Activated T-cell treated with anti-CD3 and anti-CD28 coated beads, Interleukin-2, amount 50 U/mL, for 4 hours (primary cell): ENCODE measurements at places on chromosomes 5 and 9. TPM values are rescaled to one million over a fixed set of nuclear protein-coding genes. Genes with fewer than 3 reads are reported as not detected.

The G3BP1 gene
- total RNA-seq: 540 TPM

The PCDHGA6 gene
- 0.13 TPM for total RNA-seq

The DDX46 gene
- 72.2 TPM for total RNA-seq

The SPINK6 gene
- not detected for total RNA-seq

GRCh38 chr5:139738193-139739149, 57.1 kb upstream of the PSD2 start:
- DNase-seq: no peak

DNA sequence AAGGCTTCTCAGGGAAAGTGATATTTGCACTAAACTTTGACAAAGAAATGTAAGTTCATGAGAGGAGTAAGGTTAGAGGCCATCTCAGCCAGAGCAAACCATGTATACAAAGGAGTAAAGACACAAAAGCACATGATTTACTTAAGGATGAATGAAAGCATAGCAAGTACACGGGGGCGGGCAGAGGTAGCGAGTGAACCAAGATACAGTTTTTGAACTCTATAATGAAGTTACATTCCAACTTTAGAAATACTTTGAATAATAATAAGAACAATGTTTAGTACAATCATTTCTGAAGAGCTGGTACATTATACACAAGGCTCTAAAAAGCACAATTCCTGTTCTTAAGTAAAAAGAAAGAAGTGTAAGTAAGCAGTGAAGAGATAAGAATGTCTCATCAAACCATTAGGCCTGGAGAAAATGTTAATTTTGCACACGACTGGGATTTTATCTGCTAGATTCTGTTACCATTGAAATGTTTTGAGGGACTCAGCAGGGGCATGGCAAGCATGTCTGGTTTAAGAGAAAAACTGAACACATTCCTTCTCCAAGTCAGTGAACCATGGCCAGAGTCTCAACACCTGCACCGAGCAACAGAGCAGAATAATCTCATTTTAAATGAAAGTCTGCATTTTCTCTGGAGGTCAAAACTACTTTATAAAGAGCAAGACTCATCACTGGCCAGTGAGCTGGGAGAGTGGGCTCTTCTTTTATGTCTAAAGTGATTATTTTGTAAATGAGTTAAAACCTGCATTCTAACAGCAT, 147.6 kb upstream of the TRPM3 start:
- no peak for DNase-seq

DNA sequence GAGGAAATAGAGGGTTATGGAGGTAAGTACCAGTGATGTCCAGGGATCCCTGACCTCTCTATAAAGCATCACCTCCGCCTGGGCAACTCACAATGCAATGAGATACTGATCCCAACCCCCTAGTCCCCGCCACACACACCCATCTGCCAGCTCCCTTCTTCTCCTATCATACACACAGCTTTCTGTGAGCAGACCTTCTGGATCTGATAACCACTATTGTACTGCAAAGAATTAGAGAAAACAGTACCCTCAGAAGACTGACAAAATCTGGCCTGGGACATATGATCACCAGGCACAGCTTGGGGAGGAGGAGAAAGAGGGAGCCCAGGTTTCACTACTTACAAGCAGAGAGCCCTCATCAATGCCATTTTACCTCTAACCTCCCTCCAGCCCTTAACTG, 249.0 kb downstream of the SEC61B start:
- DNase-seq: no peak

GRCh38 chr9:28056006-28056405, 482.7 kb upstream of the C9orf72 start:
- no peak for DNase-seq

- no peak for DNase-seq
These were observed 26.7 kb upstream of the ECM2 start for GRCh38 chr9:92562461-92562967.

DNA sequence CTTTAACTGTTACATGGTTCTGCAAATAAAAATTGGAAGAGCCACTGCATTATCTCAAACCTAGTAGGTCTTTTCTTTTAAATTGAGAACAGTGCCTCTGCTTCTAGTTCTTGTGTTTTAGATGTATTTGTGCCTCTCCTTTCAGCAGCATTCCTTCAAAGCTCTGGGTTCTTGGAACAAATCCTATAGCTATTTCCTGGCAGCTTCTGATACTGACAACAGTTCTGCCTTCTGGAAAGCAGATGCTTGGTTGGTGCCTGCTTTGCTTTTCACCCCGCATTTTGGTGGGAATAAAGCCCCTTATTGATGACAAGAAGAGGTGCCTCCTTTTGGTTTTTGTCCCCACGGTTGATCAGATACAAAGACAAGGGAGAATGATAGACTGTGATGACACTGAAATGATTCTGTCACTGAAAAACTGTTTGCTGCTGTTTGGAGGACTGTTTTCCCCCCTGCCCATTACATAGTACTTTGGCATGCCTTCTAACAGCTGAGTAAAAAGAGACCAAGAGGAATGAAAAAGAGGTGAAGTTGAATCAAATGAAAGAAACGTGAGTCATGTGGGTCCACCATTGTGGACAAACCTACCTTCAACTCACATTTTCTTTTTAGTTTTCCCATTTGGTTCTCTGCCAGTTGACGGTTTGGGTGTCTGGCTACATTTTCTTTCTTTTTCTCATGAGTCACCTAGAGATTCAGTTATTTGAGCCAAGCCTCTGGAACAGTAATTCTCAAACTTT, 5.6 kb downstream of the PTCD2 start:
- DNase-seq: no peak

DNA sequence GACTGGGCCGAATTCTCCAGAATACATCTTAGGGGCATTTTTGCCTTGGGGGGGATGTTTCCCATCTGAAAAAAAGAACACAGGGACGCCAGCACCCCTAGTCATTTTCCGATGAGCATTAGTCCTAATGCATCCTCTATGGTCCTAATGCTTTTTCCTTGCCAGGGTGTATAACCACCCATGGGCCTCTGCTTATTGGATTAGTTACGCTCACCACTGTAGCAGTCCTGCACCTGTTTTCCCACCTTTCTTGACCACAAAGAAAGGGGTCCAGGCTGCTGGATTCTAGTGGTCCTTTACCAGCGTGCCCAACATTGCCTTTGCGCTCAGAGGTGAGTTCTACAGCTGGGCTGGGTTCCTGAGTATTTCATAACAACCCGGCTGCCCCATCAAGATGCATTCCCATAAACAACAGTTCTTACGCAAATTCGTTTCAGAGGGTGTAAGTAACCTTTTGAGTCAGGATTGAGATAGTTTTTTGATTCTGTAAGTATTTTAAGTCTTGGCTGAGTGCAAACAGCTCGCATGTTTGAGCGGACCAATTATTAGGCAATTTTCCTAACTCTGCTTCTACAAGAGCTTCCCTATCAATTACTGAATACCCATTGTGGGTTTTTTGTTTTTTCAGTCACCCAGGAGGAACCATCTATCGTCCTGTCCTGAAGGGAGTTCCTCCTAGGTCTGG, 135.1 kb downstream of the DROSHA start:
- DNase-seq: no peak

DNA sequence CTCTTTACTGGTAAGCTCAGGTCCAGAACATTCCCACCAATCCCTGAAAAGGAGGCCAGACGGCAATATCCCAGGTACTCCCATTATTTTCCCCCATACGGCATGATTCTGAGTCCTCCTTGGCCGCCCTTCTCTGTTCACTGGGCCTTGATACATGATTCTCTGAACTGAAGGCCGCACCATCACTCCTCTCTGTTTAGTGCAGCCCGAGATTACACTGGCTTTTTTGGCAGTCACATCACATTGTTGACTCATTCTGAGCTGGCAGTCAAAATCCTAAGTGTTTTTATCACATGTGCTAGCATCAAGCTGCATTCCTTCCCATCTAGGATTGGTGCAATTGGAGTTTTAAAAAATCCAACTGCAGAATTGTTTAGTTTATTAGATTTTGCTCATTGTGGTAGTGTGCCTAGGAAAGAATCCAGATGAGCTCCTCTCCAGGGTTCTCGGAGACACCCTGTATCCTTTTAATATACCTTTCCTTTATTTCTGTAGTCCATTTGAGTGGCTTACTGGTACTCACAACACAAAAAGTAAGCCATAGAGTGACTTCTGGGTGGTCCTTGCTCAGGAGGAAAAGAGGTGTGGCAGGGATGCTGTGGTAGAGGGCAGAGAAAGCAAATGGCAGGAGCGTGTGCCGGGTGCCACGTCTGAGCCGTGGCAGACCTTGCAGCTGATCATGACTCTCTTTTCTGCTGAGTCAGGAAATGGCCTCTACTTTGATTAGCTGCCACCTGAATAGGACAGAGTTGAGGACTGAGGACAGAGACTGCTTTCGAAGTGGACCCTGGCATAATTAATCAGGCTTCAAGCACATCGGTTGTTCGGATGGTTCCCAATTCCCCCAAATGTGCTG, 121.1 kb upstream of the IL12B start:
- DNase-seq: no peak
